Activated CD8-positive, alpha-beta T cell treated with anti-CD3 and anti-CD28 coated beads, Interleukin-2, amount 10 ng/mL, durations not matched to agents 7 days and 5 days (primary cell): ENCODE measurements at places on chromosomes 6 and 20. TPM values are rescaled to one million over a fixed set of nuclear protein-coding genes. Genes with fewer than 3 reads are reported as not detected.

Gene VARS2
- total RNA-seq: 38.4 TPM

Gene SLC18B1
- 6.0 TPM for total RNA-seq

Gene RAB32
- 0.21 TPM for total RNA-seq

Gene CGAS
- total RNA-seq: 32.4 TPM

Gene TMX4
- total RNA-seq: 31.6 TPM

Gene STMND1
- total RNA-seq: not detected

Gene FOXA2
- not detected for total RNA-seq

Gene MRAP2
- not detected for total RNA-seq

Gene MOG
- total RNA-seq: not detected

Gene NHSL1
- 0.34 TPM for total RNA-seq

Gene SPO11
- not detected for total RNA-seq

Gene HTR1B
- total RNA-seq: not detected

Gene AVP
- not detected for total RNA-seq

Gene HAO1
- total RNA-seq: not detected

DNA sequence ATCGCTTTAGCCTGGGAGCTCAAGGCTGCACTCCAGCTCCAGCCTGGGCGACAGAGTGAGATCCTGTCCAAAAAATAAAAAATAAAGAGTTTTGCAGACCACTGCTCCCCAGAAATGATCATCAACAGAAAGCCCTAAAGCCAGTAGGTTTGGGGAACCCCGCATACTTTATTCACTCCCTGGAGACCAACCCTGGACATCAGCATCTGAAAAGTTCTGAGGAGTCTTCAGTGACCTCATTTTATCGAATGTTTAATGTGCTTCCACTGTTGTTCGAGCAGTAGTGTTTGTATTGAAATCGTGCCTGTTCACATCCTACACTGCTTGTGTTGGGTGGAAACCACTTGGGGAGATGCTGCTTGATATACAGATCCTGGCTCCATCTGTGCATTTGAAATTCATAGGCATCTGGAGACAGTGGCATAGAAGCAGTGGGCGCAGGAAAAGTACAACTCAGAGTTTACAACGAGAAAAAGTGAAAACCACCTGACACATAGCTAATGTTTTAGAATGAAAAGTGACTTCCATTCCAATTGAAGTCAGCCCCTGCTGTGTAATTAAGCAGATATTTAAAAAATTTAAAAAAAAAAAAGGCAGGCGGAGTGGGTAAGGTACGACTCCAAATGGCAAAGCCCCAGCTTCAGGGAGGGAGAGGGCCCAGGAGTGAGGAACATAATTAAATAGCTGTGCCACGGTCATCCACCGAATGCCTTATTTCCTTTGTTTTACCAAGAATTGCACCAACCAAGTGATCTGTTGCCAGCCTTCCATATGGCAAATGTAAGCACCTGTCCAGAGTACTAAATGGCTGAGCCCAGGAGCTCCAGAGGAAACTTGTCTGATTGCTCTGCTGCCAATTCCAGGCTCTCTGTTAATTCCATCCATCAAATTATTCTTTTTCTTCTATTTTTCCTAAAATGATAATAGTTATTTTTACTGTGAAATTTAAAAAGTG, 100.4 kb upstream of the NAA20 start:
- DNase-seq: no peak

GRCh38 chr6:169028343-169028742, 225.3 kb downstream of the THBS2 start:
- DNase-seq: no peak

DNA sequence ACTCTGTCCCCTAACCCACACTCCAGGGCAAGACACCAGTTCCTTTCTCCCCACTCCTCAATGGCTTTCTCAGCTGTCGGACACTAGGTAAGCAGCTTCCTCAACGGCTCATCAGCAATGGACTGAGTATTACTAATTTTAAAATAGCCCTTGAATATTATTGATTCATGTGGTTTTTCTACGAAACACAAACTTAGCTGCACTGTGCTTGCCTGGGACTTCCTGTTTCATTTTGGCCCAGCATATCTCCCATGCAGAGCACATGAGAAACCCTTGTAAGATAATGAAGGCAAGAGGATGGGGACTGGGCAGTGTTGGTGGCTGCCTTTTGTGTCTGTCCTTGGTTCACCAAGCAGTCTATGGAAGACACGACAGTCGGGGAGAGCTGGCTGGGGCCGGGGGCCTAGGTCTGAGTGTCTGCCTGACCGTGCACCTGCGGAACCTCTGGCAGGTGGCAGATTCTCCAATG, 48.9 kb downstream of the RNASET2 start:
- peak; percentile 50 for DNase-seq

- no peak for DNase-seq
Measured at GRCh38 chr20:54335299-54335698, 127.4 kb downstream of the PFDN4 start.

DNA sequence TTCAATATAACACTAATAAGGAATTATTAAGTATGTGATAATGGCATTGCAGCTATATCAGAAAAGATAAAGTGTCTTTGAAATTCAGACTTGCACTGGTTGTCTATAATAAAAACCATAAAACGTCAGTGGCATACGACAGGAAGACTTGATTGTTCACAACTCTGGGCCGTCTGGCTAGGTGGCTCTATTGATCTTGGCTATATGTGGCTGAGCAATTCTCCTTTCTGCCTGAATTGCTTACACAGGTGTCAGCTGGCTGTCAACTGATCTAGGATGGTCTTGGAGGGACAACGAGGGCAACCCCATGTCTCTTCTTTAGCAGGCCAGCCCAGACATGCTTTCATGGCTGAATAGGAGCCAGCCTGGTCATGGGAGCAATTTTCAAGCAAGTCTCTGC, 359.1 kb downstream of the QKI start:
- DNase-seq: no peak

- no peak for DNase-seq
Measured at GRCh38 chr6:96787846-96788580, 49.3 kb downstream of the GPR63 start.

DNA sequence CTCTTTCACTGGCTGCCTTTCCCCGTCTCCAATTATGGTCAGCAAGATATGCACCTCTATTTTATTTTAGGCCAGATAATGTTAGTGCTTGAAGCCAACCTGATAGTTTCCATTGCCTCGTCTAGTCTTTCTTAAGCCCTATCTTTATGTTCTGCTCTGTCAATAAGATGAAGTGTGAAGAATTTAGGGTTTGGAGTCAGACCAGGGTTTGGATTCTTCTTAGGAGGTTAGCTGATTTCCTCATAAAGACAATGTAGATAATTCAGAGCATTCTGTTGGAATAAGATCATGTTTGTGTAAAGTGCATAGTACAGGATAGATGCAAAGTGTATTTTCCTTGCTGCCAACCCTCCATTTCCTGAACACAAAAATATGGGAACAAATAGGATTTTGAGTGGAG, 43.8 kb downstream of the PKIB start:
- DNase-seq: no peak

GRCh38 chr6:80553071-80553740, 446.7 kb downstream of the BCKDHB start:
- DNase-seq: no peak

- DNase-seq: no peak
Measured at GRCh38 chr20:63318391-63319163, 25.6 kb downstream of the COL20A1 start.

DNA sequence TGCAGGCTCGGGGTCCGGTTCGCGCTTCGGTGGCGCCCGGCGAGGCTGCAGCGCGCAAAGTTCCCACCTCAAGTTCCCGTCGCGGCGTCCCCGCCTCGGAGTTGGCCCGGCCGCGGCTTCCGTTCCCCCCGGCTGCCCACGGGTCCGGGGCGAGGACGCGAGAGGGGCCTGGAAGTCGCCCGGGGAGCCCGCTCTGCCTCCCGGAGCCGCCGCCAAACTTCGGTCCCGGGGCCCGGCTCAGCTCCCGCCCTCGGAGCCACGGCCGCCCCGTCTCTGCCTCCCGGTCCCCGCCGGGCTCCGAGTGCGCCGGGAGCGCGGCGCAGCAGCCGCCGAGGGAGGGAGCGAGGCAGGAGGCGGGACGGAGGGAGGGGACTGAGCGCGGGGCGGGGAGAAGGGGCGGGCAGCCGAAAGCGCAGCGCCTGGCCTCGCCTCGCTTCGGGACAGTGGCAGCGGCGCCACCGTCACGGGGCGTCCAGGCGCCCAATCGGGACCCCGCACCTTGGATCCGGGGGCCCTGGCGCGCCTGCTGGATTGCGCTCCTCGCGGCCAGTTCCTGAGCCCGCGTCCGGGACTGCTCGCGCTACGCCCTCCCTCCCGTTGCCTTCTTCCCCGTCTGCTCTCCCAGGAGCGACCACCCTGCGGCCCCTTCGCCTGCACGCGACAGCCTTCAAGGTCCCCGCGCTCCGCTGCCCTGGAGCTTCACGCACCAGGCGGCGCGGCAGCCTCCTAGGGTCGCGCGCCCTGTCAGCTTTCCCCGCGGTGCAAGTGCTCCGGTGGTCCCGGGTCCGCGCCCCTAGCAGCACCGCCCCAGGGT, at the start of gene KCNG1:
Gene KCNG1, minus strand, starts transcription at position 305 of the 814 bp plus-strand sequence. CDS start 12,769 bp downstream, outside the sequence.
- DNase-seq: peak; percentile 59

GRCh38 chr20:53606364-53606985, 12.8 kb upstream of the ZNF217 start:
- no peak for DNase-seq

DNA sequence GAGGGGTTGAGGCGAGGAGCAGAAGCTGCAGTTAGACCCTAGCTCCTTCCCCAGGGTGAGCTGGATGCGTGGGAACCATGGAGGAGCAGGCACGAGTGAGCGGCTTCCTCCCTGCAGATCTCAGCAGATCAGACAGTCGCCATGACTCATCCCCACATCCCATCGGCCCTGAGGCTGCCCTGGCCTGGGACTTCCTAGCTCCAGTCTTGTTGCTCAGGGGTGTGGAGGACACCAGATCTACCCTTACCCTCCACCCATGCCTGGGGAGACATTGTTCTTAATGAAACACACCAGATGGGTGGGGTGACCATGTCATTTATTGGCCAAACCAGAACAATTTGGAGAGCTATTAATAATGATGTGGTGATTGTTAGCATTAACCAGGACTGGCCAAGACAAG, 36.3 kb upstream of the TGM2 start:
- DNase-seq: no peak

DNA sequence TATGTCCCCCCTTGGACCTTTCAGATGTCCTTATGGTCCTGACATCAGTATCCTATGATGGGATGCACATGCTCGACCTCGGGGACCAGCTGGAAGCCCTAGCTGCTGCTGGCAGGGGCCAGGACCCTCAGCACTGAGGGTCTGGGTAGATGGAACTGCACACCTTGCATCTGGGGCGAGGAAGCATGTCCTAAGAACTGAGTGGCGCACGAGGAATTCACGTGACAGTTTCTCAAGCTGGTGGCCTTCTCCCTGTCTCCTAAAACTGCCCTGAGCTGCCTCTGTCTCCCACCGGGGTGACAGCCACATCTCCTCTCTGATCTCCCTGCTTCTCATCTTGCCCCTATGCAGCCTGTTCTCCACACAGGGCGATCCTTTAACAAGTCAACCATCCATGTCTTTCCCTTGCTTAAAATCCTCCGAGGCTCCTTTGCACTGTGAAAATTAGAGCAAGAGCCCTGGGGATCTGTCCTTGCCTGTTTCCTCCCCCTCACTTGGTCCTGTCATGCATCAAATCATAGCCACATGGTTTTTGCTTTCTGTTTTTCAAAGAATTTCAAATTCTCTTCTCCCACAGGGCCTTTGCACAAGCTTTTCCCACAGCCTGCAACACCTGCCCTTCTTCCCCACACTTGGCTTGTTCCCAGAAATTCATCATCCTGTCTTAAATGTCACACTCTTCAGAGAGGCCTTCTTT, 107.7 kb downstream of the CDH26 start:
- no peak for DNase-seq

DNA sequence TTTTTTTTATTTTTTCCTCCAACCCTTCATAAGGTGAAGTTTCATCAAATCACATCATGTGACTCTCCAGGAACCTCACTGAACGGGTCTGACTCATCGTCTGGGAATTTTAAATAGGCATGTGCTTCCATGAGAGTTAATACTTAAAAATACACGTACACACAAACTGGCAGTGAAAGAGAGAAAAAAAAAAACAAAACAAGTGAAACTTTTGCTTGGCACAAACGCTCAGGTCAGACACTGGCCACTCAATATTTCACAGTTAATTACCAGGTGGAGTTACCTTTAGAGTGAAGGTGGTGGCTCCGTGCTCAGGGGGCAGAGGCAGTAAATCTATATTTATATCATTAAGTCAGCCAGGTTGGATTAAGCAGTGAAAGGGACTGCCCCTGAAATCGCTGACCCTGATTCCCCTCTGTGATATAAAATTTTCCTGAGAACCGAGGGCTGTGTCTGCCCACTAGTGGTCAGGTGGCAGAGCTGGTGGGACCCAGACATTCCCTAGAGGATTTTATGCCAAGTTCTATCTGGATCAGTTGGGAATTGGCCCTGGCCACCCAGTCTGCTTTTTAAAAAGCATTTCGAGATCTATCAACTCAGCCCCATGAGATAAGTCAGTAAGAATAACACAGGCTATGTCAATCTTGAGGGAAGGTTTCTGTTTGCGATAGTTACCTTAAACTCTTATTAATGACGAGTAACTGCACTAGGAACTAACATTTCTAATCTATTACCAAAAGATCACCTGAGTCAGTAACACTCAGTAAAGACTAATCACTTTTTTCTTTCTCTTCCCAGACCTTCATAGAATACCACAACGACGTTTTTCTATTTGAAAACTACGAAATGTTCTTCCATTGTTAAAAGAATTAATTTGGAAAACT, 259.1 kb downstream of the HDGFL1 start:
- no peak for DNase-seq

GRCh38 chr6:83051377-83052172, 14.1 kb downstream of the UBE3D start:
- no peak for DNase-seq
